A172 (cell line): ENCODE measurements at places on chromosomes 5 and 9. TPM values are rescaled to one million over a fixed set of nuclear protein-coding genes. Genes with fewer than 3 reads are reported as not detected.

Gene FSTL4
- 0.10 and 1.1 TPM in 2 replicates for total RNA-seq

DNA sequence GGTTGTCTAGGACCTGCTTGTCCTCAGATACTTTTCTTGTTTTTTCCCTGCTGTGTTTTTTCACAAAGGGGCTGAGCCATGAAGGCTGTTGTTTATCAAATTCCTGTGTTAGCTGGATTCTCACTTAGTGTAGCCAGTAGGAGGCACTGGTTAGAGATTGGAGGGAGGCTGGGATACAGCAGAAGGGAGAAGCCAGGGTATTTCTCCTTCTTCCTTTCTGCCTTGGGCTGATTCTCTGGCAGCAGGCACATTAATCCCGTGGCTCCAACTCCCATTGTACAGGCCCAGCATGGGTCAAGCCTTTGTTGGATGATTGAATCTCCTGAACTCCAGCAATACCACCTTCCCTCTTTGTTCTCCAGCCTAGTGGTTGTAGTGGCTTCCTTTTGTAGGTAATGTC, 46.4 kb upstream of the FAM170A start:
- DNase-seq: no peak

- no peak for DNase-seq
These were observed 209.4 kb upstream of the RGMB start for GRCh38 chr5:98563885-98564653.

- no peak for DNase-seq
These were observed 54.3 kb downstream of the NR3C1 start for GRCh38 chr5:143349177-143349576.

DNA sequence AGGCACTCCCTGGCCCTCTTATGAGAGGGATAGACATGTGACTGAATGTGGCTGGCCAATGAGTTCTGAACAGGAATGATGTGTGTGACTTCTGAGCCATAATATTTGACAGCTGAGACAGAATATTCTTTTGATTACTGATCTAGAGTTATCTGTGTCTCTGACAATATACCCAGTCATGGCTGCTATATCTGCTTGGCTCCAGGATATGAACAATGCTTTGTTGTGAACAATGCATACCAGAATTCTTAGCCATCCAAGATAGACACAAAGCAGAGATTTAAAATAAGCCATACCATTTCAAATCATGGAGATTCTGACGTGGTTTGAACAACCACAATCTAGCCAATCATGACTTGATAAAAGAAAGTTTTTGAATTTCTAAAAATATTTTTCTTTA, 840.3 kb upstream of the SEMA6A start:
- DNase-seq: no peak

GRCh38 chr9:99335280-99335679, 113.2 kb downstream of the SEC61B start:
- DNase-seq: no peak

Gene ELOVL7
- 7.2 and 8.2 TPM in 2 replicates for total RNA-seq

DNA sequence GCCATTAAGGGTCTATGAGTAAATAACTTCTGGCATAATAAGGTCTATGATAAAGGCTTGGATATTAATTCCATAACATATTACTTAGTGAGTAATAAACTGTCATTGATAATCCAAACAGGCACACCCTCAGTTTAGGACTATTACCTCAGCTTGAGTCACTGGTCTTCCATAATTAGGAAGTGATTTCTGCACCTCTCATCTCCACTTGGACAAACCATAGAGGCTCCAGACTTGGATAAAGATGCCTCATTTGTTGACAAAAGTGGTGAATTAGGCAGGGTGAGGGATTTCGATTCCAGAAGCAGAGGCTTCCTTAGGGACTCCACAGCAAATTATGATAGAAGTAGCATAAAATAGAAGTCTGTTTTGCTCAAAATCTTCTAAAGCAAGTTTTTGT, 127.5 kb upstream of the MTAP start:
- DNase-seq: no peak

Gene SEMA6A
- 0.57 and 1.5 TPM in 2 replicates for total RNA-seq

DNA sequence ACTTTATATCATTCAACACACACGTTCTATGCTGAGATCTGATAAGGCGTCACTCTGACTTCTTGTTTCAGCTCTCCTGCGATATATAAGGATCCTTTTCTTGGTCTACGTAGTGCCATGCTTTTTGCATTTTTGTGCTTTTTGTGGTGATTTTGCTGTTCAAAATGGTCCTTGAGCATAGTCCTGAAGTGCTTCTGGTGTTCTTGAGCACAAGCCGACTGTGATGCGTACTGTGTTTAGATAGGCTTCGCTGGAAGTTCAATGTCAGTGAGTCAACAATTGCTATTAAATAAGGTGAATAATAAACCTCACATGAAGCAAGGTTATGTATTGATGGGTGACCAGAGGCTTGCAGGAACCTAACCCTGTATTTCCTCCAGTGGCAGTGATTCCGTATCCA, 46.8 kb downstream of the ACO1 start:
- no peak for DNase-seq

DNA sequence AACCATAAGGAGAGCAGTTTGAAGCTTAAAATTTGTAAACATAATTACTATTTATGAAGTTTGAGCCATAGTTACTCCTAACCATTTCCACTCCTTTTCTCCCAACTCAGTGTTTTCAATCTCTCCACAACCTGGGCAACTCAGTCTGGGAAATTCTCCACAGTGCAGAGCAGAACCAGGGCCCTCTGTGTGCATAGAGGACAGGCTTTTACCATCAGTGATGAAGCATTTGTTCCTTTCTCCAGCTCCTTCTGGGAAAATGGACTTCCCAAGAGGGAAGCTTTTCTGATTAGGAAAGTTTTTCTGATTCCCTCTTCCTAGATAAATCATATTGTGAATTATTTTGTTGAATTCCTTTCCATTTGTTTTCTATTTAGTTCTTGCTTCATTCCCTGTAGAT, 132.3 kb upstream of the MPDZ start:
- no peak for DNase-seq

DNA sequence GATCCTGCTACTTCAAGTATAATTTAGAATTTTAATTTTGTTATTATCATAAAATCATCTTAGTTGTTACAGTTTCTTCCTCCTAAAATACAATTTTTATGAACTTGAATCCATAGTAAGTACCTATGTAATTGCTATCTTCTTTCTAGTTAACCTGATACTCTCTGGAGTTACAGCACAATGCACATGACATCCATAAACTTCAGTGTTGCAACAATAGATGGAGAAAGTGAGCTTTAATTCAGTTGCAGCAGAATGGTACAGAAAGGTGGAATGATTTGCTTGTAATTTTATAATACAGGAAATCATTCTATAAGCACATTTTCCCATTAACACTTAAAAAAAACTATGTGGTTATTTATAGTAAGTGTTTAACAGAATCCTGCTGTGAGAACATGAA, 372.0 kb downstream of the CDH9 start:
- DNase-seq: no peak

Gene GMCL2
- total RNA-seq: not detected in 2 replicates

Gene MOB3B
- 0.02 TPM in 1 of 2 replicates, not detected in the other for total RNA-seq

DNA sequence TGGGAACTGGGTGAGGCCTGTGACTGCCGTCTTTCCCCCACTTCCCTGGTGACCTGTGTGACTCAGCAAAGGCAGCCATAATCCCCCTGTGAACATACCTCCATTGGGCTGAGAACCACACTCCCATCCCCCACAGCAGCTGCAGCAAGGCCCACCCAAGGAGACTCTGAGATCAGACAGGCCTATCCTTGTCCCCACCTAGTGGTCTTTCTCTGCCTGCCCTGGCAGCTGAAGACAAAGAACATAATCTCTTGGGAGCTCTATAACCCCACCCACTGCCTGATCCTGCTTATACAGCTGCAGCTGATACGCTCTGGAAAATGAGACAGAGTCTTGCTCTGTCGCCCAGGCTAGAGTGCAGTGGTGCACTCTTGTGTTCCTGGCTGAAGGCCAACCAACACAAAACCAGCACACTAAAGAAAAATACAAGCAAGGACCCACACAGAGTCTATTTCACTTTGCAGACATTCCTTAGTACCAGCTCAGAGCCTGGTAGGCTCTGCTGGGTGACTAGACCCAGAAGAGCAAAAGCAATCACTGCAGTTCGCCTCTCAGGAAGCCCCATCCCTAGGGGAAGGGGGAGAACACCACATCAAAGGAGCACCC, 106.7 kb downstream of the MCTP1 start:
- DNase-seq: peak; percentile 79

- no peak for DNase-seq
These were observed 40.4 kb downstream of the LIX1 start for GRCh38 chr5:97102010-97102470.

GRCh38 chr5:107558823-107559375, 111.8 kb downstream of the EFNA5 start:
- DNase-seq: no peak

Gene PCDHGA7
- 0.69 TPM in 2 replicates for total RNA-seq

Gene GABRG2
- 0.79 and 3.4 TPM in 2 replicates for total RNA-seq

DNA sequence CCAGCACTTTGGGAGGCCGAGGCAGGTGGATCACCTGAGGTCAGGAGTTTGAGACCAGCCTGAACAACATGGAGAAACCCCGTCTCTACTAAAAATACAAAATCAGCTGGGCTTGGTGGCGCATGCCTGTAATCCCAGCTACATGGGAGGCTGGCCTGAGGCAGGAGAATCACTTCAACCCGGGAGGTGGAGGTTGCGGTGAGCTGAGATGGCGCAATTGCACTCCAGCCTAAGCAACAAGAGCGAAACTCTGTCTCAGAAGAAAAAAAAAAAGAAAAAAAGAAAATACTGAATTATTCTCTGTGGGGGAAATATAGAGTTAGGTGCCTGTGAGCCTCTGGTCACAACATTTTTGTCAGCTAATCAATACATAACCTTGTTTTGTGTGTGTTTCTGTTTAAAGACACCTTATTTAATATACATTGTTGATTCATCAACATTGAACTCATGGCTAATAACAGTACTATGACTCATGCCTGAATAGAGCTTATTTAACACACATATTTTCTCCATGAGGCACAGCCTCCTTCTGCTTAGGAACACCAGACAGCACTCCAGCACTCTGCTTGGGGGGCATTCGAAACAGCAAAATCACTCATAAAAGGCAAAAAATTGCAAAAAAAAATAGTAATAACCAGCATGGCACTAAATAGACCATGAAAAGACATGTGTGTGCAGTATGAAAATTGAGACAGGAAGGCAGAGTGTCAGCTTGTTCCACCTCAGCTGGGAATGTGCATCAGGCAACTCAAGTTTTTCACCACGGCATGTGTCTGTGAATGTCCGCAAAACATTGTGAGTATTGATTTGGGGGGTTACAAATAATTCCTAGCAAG, at the start of gene IL31RA:
TSS of gene IL31RA (plus strand) at position 519 of the 836 bp plus-strand sequence. CDS start at position 733, 214 bp downstream.
- DNase-seq: peak; percentile 71

Gene ADAMTS12
- 13.4 and 14.4 TPM in 2 replicates for total RNA-seq

DNA sequence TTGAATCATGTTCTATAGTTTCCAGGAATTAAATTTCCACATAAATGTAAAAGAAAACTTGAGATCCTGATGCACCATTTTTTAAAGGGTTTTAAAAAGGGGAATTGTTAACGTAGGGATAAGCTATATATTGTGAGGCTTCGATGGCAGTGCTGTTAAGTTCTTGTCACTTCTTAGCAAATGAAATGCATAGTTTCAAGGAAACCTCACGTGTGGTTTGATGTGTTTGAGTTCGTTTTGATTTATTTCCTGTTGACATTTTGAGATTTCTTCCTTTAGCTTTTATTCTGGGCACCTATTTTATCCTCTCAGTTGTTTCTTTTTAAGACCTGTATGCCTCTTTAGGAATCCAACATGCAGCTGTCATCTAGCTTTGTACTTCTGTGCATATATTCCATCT, 301.0 kb downstream of the DOCK8 start:
- DNase-seq: no peak

DNA sequence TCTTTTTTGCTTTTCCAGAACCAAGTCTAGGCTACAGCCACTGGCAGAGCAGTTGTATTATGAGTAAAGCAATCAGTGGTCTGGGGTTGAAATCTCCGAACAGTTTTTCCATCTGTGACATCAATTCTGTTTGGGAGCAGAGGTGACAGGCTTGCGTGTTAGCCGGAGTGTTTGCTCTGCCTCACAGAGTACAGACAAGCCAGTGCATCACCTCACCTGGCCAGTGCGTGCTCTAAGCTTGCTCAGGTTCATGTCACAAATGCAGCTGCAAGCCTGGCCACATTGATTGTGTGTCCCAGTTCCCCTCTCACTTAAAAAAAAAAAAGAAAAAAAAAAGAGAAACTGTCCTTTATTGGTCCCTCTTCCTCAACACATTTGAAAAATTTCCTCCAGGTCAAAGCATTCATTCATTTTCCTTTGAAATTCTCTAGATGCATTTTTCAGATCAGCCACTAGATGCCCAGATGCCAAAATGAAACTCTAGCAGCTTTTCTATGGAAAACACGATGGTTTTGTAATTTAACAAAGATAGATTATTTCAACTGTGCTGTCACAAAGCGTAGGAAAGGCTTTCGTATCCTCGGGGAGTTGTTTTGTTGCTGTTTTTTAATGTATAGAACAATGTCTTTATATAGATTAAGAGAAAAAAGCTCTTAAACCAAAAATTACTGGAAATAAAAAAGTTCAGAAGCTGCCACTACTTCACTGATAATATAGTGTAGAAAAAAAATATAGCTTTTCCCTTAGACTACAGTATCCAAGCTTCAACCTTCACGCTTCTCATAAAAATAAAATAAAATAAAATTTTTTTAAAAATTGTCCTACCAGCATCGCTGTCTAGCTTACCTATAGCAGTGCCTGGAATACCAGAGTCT, 585.5 kb downstream of the TLE1 start:
- DNase-seq: no peak

DNA sequence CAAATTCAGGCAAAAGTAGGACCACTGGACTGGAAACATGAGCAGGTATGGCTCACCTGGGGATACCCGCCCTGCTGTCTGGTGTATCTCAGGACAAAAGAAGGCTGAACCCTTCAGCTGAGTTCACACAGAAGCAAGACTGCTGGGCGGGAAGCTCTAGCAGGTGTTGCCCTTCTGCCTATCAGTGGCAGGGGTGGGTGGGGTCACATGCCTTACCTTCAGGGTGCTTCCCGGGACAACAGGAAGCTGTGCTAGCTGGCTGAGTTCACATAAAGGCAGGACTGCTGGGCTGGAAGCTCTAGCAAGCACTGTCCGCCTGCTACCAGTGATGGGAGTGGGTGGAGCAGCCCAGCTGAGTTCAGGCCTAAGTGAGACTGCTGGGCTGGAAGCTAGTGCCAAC, 498.8 kb upstream of the ZNF608 start:
- DNase-seq: no peak

Gene DHX29
- total RNA-seq: 47.8 and 61.9 TPM in 2 replicates

DNA sequence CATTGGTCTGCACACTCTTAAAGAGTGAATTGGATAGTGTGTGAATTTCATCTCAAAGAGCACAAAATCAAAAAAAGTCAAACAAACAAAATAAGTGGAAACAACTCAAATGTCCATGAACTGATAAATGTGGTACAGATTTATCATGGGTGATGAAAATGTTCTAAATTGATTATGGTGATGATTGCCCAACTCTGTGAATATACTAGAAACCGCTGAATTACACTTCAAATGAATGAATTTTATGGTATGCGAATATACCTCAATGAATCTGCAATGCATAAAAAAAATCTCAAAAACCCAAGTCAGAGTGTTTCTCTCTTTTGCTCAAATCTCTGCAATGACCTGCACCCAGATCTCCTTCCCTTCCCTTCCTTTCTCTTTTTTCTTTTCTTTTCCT, 64.0 kb downstream of the PRRC1 start:
- DNase-seq: no peak
